Pulmonary artery endothelial cell (primary cell): ENCODE measurements at places on chromosomes 6 and 20.

DNA sequence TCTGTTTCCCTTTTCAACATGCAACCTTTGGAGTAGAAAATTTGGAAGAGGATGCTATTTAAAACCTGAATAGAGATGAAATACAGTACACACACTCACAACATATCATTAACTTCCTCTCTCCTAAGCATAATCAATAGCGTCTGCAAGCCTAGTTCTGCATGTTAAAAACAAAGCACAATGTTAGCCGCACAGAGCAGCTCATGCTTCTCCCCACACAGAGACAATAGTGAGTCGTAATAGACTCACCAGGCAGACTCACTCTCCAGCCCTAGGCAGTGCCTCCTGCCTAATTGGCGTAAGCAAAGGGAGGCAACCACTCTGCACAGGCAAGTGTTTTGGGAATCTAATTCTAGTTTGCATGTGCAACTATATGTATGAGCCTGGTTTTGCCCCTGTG, 45.8 kb upstream of the ARID1B start:
- DNase-seq = no peak

DNA sequence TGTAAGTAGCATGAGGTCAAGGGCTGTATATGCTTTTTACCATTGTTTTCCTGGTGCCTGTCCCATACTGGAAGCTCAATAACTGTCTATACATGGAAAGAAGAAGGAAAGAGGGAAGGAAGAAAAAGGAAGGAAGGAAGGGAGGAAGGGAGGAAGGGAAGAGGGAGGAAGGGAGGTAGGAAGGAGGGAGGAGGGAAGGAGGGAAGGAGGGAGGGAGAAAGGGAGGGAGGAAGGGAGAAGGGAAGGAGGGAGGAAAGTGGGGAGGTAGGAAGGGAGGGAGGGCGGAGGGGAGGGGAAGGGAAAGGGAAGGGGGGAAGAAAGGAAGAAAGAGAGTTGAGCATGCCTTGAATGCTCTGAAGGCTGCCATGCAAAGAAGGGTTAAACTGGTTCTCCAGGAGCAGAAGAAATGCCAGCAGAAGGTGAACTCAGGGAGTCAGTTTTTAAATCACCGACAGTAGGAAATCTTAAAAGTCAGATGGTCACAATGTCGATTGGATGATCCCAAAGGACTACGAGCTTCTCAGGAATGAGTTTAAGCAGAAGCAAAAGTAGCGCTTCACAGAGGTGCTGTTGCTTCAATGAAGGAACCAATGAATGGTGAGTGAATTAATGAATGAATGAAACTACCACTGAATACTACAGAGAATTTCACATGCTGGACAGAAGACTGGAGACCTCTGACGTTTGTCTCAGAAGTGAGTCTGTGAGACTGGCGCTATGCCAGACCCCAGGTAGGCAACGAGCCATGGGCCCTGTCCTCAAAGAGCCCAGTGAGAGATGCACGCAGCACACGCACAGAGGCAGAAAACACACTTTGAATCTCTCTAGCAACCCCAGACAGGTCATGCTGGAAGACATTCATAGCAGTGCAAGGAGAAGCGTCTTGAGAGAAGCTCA, 117.6 kb downstream of the MRPL14 start:
- no peak for DNase-seq

GRCh38 chr6:16270178-16270794, 31.9 kb downstream of the GMPR start:
- DNase-seq = no peak

GRCh38 chr20:1185790-1186334, 1.1 kb upstream of the TMEM74B start:
- no peak for DNase-seq

- DNase-seq = no peak
Measured at GRCh38 chr6:31115941-31116560, 1.5 kb downstream of the PSORS1C1 start.

DNA sequence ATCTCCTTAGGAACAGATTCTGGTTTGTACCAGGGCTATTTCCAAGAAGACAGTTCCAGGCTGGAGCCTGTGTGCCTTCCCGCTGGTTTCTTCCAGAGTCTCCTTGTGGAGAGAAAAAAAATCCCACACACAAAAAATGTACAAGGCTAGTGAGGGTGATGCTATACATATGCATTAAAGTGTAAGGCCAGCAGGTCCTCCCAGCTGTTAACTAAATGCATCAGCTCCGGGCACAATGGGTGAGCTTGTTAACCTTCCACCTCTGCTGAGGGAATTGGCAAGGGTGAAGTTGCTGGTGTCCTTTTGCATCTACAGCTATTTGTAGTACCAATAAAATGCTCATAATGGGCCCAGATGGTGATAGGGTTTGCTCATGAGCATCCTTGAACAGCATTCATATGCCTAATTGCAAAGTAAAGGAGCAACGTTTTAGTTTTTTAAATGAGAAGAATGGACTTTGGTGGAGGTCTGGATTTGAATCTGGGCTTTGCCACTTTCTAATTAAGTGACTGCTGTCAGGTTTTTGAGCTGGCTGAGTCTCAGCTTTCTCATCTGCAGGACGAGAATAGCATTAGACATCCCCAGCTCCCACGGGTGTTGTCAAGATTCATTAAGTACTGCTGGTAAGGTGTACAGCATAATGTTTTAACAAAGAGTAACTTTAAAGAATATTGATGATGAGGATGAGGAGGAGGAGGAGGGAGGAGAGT, 361.8 kb downstream of the QKI start:
- no peak for DNase-seq

GRCh38 chr20:16692009-16692408, 37.8 kb upstream of the SNRPB2 start:
- DNase-seq = no peak

DNA sequence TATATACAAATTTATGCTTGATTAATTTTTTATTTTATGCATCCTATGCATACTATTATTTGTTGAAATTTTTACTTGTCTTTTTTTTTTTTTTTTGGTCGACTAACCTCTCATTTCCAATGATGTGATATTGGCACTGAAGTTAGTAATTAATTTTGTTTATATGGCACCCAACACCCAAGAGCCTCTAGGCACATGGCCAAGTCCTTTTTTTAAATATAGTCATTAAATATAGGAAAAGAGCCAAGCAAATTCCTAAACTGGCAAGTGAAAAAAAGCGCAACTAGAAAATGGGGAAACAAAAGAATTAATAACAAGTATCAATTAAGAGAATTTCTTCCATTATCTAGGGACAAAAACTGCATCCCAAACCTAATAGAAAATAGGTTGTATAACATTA, 85.5 kb upstream of the HS3ST5 start:
- no peak for DNase-seq

GRCh38 chr20:35909176-35909575, 45.1 kb downstream of the SCAND1 start:
- no peak for DNase-seq

DNA sequence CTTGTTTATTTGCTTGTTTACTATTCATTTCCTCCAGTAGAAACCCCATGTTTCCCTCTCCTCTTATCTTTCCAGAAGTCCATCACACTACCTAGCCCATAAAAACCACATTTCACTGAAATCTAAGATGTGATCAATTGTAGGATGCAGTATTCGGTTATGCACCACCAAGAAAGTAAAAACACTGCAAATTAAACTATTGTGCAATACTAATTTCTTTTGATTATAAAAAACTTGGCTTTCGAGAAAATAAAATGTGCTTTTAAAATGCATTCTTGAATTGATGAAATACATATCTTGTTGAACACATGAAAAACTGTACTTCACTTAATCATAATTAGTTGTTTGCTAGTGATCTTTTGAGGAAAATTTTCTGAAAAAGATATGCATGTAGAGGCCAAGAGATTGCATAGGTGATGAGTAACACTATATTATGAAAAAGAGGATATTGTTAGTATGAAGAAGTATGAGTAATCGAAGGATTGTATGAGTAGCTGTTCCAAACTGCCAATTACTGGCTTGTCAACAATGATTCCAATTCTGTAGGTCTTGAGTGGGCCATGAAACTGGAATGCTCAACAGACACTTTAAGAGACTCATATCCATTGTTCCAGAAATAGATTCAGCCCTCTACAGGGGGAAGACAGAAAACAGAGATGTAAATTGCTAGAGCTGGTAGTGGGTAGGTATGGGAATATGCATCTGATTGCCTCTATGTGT, 79.7 kb downstream of the RNF217 start:
- no peak for DNase-seq

- DNase-seq = no peak
Measured at GRCh38 chr6:36555750-36556252, 8.5 kb upstream of the STK38 start.

GRCh38 chr6:137246791-137247202, 27.6 kb upstream of the IFNGR1 start:
- no peak for DNase-seq

DNA sequence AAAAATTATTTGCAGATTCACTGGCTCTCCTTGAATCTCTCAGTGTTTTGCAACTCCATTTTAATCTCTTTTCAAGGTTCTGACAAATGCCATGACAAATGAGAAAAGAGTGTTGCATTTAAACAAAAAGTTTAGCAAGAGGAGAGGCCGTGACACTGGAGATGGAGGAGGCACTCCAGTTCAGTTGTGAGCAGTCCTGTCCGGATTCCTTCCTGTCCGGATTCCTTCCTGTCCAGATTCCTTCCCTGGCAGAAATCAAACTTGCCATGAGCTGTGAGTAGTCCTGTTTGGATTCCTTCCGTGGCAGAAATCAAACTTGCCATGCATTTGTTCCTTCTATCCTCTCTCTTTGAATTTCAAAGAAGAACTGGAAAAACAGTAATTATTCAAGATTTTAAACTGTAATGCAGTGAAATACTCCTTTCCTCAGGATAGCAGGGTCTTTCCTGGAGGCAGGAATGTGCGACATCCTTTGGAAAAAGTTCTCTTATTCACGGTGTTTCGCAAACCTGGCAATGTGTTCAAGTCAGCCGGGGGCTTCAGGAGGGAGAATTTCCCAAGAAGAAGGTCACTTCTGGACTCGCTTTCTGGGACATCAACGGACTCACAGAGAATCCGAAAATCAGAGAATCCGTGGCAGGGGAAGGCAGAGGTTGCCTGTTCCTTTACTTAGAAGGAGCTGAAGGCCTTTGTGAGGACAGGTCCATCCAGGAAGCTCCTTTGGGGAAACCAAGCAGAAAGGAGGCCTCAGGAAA, 48.7 kb upstream of the DACT2 start:
- no peak for DNase-seq
